Renal cortex interstitium (tissue), 15 donors: ENCODE measurements at places on chromosomes 4 and X. TPM values are rescaled to one million over a fixed set of nuclear protein-coding genes. Genes with fewer than 3 reads are reported as not detected.

Gene IL1RAPL1
- 2.4 TPM for polyA plus RNA-seq

GRCh38 chrX:77450996-77451395, 3.8 kb downstream of the FGF16 start:
- no peak for DNase-seq

Gene BRS3
- polyA plus RNA-seq = 0.14 TPM

DNA sequence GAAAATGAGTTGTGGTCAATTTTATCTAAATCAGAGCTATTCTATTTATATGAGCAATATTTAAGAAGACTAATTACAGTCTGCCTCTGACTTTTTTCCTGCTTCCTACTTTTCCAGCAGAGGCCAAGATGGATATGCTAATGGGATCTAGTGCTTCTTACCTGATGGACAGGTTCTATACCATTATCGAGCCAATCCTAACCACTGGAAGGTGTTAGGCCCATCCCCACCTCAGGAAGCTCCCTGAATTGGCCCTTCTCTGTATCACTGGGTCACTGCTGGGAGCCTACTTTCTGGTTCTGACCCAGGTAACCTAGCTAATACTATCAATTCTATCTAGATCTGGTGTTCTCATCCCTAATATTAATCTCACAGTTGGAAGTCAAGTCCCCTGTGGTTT, 577 bp upstream of the YIPF7 start:
- DNase-seq = no peak

GRCh38 chr4:109994415-109994827, 81.7 kb downstream of the EGF start:
- DNase-seq = no peak

Gene WDR17
- 11.4 TPM for polyA plus RNA-seq
